ENCODE measurements at places on chromosomes 4 and X.
A peak's percentile ranks its signal among the peaks of the same experiment; 100 is the strongest.

DNA sequence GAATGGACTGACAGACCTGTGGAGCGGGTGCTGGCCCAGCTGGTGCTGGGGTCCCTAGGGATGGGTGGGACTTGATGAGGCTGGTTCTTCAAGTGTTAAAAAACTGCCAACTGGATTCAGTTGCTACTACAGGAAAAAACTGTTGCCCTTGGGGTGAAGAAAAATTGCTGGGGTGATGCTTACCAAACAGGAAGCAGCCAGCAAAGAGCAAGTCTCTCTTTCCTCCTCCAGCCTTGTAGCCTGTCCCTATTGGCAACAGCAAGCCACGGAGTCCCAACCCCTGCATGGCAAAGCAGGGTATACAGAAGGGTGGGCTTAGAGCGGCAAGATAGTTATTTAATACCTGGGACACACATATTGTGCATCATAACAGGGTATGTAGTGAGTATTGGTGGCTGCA is 60.1 kb upstream of the ATP8A1 start:
- no peaks in the 10 kb centered on the region for H3K36me3 ChIP-seq
- no peak overlapping the region for H3K27ac ChIP-seq
- no peak overlapping the region for H3K4me3 ChIP-seq
- no peaks in the 10 kb centered on the region for H3K27me3 ChIP-seq
- no peaks in the 10 kb centered on the region for H3K4me1 ChIP-seq

DNA sequence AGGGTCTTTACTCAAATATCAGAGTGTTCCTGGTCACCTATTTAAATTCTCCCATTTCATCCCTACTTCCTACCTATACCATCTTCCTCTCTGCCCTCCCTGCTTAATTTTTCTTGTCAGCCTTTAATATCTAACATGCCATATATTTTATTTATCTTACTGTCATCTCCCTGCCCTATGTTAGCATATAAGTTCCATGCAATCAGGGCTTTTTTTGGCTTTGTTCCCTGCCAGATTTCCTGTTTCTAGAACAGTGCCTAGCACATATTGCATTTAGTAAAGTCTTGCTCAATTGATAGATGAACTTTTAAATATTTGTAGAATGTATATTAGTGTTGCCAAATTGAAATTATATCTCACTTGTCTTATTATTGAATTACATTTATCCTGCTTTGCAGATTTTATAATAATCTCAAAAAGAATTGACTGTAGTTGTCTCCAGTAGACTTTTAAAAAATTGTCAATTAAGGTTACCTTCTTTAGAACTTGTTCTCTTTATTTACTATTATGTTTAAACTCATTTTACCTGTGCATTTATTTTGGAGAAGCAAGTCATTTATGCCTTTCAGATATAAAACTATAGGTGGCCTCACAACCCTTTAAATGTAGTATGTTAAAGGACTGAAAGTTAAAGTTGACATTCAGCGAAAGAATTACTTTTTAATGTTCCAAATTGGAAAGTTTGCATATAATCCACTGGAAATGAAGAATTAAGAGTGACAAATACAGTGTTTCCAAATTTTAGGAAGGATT is 108.2 kb upstream of the BMPR1B start:
- no peak overlapping the region for H3K4me3 ChIP-seq
- no peaks in the 10 kb centered on the region for H3K4me1 ChIP-seq
- no peak overlapping the region for H3K27ac ChIP-seq
- H3K27me3 ChIP-seq = no peaks in the 10 kb centered on the region

- peak overlapping the region; percentile 77 for H3K27ac ChIP-seq
- H3K36me3 ChIP-seq = no peaks in the 10 kb centered on the region
Measured at GRCh38 chr4:70703619-70704214, 15.4 kb downstream of the UTP3 start.

DNA sequence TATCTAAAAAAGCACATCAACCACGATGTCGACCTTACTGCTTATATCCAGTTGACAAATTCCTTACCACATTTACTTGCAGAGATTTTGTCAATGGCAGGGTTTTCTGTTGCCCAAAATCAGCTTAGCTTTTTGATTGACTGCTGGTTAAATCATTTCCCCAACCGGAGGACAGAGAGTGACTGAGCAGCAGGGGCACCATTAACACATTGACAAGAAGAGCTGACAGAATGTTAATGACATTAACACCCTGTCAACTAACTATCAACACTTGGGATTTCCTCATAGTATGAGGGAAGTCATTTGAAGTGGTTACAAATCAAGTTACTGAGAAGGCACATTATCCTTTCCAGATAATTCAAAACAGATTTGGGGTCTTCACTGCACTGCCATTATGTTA is 368.4 kb downstream of the RPA4 start:
- H3K27ac ChIP-seq = no peak overlapping the region
